Epithelial cell of proximal tubule (primary cell): ENCODE measurements at places on chromosomes 12 and 14. TPM values are rescaled to one million over a fixed set of nuclear protein-coding genes. Genes with fewer than 3 reads are reported as not detected.
A peak's percentile ranks its signal among the peaks of the same experiment; 100 is the strongest.

Gene GDF3
- not detected in 2 replicates for total RNA-seq

Gene RGS6
- total RNA-seq = not detected in 2 replicates

Gene KRT73
- total RNA-seq = not detected in 2 replicates

Gene ERP27
- 0.58 and 1.4 TPM in 2 replicates for total RNA-seq

DNA sequence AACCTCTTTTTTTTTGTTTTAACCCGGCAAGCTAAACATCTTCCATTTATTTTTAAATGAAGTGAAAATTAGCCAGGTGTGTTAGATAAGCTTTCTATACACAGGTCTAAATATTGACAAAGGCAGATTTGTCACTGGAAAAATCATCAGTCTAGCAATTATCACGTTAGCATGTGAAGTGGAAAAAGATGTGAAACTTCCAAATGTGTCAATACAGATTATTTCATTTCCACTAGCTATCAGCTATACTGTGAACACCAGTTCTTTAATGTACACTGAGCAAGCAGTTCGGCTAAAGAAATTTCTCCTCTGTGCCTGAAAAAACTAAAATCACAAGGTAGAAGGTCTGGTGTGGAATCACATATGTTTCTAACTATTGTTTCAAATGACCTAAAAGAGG lies 96.6 kb upstream of the G2E3 start:
- no peak for DNase-seq

Gene PLEKHD1
- under 0.01 and 0.07 TPM in 2 replicates for total RNA-seq

DNA sequence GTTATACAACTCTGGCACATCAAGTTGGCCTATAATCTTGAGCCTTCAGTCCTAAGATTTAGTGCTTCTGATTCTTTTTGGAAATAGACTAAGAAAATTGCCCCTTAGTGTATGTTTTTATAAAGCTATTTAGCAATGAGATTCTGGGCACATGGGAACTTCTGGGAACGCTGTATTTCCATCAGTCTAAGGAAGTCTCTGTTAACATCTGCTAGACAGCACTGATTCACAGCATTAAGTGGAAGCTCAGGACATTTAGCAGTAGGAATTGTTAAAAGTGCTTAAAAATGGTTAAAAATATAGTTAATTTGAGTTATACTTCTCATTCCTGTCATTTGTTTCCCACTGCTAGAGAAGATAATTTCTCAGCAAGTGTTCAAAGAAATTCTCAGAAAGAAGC lies 579.1 kb downstream of the SLC16A7 start:
- DNase-seq = no peak

Gene REC8
- 122 and 158 TPM in 2 replicates for total RNA-seq

DNA sequence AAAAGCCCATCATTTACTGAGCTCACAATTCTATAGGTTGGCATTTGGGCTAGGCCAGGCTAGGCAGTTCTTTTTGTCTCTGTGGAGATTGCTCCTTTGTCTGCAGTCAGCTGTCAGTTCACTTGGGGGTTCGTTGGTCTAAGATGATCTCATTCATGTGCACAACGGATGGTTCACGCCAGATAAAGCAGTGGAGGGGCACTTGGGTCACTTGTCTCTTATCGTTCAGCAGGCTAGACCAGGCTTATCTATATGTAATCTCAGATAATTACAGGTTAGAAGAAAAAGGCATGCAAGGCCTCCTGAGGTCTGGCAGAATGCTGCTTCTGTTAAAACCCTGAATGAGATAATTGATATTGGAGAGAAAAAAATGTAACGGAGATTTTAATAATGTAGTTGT lies 119.0 kb upstream of the ATP2B1 start:
- no peak for DNase-seq

GRCh38 chr12:98002887-98003493 lies 512.4 kb upstream of the TMPO start:
- no peak for DNase-seq

GRCh38 chr12:6425590-6426531 lies 18.9 kb upstream of the CD27 start:
- peak; percentile 16 for DNase-seq

Gene APOF
- total RNA-seq = not detected in 2 replicates

Gene PAPLN
- 5.9 and 12.7 TPM in 2 replicates for total RNA-seq

DNA sequence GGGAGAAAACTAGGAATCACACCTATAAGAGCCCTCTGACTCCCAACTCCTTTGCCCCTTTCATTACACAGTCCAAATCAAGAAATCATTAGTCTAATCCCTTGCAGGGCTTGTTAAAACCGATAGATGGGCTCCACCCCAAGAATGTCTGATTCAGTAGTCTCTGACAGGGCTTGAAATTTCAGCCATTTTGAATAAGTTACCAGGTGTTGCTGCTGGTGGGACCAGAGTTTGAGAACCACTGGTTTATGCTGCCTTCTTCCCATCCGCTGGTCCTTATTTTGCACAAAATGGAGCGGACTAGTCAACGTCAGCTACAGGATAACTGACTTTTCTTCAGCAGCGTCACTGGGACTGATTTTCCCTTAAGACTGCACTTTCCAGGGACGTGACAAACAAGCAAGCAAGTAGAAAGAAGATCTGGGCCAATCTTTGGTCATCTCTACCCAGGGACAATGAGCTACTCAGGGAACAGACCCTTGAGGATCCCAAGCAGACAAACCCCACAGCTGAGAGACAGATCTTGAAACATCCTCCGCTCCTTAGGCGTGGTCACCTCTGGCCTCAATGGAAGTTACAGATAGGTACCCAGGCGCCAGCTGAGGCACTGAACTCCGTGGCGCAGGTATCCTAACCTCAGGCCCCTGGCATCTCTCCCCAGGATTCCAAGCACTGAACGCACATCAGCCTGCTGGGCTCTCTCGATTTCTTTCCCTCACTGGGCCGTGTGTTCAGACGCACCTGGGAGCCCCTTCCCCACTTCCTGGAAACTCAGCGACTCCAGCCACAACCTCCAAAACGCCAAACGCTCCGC lies 900 bp downstream of the KCTD10 start:
- no peak for DNase-seq

Gene PLBD1
- total RNA-seq = 12.4 and 14.2 TPM in 2 replicates

- DNase-seq = no peak
These were observed 66.6 kb downstream of the DIO3 start for GRCh38 chr14:101627915-101628262.

DNA sequence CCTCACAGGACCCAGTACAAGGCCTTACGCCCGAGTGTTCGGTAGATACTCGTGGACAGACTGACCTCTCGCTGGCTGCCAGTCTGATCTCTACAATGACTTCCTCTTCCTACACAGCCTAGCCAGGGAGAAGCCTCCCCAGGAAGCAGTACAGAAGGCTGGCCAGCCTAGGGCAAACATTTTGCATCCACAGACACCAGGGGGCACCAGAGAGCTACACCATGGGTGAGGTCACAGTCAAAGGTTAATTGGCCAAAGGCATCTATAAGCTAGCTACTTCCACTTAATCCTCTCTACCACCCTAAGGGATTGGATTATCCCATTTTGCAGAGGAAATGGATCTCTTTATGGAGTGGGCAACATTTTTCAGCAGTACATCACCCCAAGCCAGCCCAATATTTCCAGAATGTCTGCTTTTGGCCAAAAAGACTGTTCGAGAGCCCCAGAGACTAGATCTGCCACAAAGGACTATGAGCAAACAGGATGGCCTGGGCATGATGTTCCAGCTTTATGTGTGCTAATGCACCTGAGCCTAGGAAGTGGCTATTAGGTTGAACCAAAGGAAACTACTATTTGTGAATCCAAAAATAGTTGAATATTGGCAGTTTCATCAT lies 14.6 kb upstream of the PNMA1 start:
- no peak for DNase-seq

GRCh38 chr12:130073721-130074120 lies 88.5 kb upstream of the FZD10 start:
- DNase-seq = no peak

DNA sequence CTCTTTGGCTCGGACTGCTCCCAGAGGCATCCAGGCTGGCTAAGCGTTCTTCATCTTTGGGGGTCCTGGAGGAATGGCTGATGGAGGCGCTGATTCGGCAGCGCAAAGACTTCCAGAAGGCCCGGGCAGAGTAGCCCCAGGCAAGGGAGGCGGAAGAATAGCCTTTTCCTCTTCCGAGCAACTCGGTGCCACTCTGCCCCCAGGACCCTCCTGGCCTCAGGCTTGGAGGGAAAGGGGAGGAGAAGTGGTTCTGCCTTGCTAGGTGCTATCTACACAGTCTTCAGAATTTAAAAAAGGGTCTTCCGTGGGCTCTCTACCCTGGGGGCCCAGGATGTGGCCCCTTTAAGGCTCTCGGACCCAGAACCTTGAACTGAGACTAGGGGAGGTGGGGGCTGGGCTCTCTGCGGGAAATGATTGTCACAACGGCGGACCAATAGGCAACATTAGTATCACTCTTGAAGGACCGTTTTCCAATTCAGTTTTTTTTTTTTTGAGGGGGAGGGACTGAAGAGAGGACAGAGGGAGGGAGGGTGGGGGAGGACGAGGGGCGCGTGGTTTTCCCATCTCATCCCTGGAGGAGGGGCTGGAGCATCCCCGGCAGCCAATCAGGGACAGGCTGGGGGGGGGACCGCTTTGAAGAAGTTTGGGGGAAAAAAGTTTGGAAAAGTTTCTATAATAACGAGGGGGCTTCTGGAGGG lies at the start of gene NFATC4:
Gene NFATC4, plus strand, starts transcription at position 671 of the 698 bp plus-strand sequence. CDS start 157 bp downstream, outside the sequence.
- no peak for DNase-seq

DNA sequence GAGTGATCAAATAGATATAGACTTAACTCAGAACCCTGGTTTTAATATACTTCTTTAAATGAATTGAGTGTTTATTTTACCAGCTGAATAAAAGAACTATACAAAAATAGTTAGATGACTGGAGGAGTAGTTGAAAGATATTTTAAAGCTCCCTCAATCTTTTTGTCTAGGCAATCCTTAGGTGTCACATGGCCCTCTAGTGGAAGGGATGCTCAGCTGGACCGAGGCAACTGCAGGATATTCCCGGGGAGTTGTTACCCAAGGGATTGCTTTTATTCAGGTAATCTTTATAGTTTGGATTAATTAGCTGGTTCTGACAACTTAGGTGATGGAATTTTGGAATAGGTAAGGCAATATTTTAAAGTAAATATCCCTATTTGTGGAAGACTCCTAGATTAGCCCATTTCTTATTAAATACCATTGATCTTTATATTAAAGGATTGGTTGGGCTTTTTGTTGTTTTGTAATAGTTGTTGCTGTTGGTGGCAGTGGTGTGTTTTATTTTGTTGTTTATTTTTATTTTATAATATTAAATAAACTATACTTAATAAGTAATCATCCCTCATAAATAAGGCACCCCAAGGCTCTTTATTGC lies 57.1 kb downstream of the ZDHHC17 start:
- DNase-seq = no peak

DNA sequence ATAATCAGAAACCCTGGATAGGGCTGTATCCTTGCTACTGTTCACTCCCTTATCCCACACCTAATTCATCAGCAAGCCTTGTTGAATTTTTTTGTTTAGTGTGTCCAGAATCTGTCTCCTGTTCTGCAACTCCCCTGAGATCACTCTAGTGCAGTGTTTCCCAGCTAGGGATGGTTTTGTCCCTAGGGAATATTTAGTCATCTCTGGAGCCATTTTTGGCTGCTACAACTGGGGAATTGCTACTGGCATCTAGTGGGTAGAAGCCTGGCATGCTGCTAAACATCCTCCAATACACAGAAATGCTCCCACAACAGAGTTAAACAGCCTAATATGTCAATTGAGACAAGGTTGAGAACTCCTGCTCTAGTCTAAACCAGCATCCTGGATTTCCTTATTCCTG lies 248.0 kb downstream of the NPAS3 start:
- DNase-seq = no peak
